Activated T-helper 1 cell treated with anti-CD3 and anti-CD28 coated beads, Interleukin-2, amount 50 U/mL, for 16 hours (primary cell): ENCODE measurements at places on chromosomes 1 and 21.

- no peak for DNase-seq
Measured at GRCh38 chr1:94205639-94206038, 31.7 kb downstream of the ARHGAP29 start.

- no peak for DNase-seq
Measured at GRCh38 chr1:48552420-48552819, 80.4 kb upstream of the SPATA6 start.

DNA sequence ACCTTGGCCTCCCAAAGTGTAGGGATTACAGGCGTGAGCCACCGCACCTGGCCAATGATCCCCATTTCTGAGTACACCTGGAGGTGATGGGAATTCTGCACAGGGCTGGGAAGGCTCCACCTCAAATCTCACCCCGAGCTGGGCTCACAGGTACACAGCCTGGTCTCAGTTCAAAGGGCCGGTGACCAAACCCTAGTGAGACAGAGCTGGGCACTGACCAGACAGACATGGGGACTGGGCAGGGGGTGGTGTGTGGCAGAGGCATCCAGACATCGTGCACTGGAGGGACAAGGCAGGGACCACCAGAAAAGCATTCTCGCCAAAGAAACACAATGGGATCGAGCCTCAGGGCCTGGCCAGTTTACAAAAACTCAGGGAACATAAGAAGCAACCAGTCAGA, 17.2 kb downstream of the LSS start:
- no peak for DNase-seq

DNA sequence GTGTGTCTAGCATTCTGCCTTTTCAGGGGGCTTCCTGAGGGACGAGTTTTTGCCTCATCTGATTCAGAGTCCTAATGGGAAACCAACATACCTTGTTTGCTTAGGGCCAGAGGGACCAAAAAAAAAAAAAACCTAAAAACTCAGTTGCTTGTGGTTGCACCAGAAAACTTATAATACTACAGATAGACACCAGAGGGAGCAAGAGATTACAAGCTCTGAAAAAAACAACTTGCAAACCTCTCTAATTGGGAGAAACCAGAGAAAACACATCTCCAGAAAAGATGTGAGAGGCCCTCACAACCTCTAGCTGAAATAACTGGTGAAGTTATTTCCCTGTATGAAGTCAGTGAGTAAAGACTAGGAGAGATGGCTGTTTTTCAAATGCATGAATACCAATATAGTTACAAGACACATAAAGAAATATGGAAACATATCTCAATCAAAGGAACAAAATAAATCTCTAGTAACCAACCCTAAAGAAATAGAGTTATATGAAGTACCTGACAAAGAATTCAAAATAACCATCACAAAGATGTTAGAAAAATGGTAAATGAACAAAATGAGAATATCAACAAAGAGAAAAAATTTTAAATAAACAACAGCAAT, 233.7 kb upstream of the NFIA start:
- DNase-seq: no peak

DNA sequence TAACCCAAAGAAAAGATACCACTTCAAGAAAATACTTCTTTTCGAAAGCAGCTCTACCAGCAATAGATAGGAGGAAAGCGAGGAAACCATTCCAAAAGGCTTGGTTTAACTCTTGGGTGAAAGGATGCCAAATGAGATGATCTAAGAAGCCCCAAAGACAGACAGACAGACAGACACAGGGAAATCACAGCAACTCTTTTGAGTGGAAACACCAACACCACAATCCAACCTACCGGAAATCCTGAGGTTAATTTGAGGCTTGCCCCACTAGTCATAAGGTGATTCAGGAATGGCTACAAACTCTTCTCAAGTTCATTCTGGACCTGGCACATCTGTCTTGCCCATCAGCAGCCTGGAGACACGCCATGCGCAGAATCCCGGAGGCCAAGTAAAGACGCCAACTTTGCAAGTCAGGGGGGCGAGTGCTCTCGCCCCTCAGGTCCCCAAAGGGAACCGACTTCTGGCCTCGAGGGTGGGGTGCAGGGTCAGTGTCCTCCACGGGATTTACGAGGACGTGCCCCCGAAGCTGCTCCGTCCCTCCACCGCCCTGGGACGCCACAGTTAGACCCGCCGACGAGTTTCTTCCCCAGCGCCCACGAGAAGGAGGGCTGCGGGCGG, 778 bp downstream of the EVI5 start:
- peak; percentile 3 for DNase-seq

DNA sequence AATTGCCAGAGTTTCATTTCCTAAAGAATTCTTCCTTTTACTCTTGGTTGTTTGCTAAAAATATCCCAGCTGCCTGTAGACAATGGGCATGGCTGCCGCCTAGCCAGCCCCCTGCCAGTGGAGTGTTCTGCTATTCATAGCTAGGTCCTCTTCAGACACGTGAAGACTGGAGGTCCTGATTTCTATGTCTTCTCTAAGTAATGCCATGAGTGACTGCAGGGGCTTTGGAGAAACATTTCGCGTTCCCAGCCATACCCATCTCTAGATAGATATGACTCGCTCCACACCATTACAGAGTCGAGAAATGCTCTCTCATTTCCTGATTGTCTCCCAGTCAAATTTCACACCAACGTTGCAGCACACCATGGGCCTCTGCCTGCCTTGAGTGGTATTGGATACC, 99.5 kb upstream of the BACE2 start:
- no peak for DNase-seq

GRCh38 chr1:217133958-217134856, 411.0 kb upstream of the ESRRG start:
- DNase-seq: no peak

DNA sequence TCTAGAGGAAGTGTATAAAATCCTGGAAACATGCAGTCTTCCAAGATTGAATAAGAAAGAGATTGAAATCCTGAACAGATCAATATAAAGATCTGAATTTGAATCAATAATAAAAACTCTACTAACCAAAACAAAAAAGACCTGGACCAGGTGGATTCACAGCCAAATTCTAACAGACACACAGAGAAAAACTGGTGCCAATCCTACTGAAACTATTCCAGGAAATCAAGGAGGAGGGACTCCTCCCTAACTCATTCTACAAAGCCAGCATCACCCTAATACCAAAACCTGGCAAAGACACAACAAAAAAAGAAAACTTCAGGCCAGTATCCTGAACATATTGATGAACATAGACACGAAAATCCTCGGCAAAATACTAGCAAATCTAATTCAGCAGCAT, 58.3 kb downstream of the SYT14 start:
- no peak for DNase-seq

GRCh38 chr21:40057331-40057730, 190.1 kb downstream of the PCP4 start:
- no peak for DNase-seq

DNA sequence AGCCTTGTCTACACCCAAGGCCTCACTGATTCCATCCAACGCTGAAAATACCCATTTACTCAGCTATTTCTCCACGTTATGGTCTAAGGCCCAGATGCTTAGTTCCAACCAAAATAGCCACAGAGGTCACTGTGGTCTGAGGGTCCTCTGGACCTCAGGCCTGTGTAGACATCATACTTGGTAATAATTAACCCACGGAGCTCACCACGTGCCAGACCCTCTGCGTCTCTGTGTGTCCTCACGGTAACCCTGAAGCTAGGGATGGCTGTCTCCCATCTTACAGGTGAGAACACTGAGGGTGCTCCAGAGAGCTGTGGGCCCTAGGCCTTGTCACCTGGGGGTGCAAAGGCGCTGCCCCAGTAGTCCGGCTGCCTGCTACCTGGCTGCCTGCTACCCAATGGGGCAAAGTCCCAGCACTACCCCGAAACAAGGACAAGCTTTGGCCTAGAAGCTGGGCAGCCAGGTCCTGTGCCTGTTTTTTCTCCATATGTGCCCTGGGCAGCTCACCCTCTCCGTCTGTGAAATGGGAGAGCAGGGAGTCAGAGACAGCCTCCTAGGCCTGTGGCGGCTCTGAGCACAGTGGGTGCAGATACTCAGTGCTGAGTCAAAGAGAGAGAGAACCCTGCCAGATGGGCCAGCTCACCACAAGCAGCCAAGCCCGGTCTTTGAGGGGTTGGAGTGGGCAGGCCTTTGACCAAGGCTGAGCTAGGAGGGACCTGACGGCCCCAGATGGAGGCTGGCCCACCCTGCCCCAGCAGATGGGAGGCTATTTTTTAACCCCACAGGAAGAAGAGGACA, 17.0 kb upstream of the RUNX3 start:
- no peak for DNase-seq

DNA sequence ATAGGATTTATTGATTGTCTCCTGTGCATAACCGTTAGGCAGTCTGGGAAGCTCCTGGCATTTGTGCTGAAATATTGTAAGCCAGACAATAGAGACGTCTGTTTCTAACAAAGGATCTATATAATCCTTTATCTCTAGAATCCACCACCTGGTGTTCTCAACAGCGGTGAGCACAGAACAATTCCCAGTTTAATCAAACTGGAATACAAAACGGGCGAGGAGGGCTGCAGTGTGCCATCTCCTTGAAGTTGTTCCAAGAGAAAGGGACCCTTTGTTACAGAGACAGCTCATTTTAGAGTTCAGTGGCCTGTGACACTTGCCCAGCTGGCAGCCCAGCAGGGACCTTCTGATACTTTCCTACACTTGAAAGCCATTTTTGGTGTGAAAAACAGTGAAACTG, 162.8 kb upstream of the IVNS1ABP start:
- no peak for DNase-seq

DNA sequence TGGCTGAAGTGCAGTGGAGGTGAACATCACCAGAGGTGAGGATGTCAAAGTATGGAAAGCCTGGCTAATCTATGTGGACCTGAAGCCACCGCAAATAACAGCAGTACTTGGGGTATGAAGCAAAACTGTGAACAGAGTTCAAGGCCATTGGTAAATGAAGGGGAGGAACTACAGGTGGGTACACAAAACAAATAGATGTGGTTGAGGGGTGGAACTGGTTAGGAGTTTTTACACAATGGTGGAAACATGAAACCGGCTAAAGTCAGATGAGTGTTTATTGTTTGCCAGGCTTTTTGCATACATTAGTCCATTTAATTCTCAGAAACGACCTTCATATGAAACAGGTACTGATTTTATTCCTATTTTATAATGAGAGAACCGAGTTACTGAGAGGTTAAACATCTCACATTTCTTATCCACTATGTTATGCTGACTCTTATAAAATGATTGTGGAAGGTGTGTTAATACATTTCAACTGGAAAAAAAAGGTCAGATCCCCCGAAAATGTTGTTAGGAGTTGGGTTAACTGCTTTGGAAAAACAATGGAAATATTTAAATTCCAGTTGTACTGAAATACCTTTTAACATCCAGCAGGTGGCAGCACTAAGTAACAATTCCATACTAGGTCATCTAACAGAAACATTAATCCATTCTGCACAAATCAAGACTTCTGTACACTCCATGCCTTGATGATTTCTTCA, 44.3 kb upstream of the GTF2B start:
- DNase-seq: no peak

DNA sequence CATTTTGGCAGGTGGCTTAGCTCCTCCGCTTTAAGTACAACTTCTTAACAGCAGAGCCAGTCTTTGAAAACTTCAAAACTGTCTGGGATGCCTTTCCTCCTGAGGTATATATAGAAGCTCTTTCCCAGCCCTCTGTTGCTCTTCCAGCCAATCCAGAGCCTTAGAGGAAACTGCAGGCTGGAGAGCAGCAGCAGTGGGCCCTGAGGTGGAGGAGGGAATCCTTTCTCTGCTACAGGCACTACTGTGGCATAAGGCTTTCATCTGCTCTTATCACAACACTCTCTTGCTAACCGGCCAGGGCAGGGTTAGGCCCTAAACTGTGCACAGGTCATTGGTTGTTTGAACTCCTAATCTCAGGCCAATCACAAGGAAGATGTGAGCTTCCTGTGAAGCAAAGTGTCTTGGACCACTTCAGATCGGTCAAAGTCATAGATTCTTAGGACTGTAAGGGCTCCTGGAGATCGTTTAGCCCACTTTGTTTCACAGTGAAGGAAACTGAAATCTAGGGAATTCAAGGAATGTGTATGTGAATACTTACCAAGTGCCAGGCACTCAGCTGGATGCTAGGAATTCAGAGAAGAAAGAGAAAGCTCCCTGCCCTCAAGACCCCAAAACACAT, at the start of gene RGS5:
RGS5 (minus strand) TSS at position 84 of the 619 bp plus-strand sequence; CDS start at position 3, 81 bp downstream.
- DNase-seq: no peak

GRCh38 chr1:14442669-14443068, 155.8 kb upstream of the KAZN start:
- DNase-seq: no peak

DNA sequence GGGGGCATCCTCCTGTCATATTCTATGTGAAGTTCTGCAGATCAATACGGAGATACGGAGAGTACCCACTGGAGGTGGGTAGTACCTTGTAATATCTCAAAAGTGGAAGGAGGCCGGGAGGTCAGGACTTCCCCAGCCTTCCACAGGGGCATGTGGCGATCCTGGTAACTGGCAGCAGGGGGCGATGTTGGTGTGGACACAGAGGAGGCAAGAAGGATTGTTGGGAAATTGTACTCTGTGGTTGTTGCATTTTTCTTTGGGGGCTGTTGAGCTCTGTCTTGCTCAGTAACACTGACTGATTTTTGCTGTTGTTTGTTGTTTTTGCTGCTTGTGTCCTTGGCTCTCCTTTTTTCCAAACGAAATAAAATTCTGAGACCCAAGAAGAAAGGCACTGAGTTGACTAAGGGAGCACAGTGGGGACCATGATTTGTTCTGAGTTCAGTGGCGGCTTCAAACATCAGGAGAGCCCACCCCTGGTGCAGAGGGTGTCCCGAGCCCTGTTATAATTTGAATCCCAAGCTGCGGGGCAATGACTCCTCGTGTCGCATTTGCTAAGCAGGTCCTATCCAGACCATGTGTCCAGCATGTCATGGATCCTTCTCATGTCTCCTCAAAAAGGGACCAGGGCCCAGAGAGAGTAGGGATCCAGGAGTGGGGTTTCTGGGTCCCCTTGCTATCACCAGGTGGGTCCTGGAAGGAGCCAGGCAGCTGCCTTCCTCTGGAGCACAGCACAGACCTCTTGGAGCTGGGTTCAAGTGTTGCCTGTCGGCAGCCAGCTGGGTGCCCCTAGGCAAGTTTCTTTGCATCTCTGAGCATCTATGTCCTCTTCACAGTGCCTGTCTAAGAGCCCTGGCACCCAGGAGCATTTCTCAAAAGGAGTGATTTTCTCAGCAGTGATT, 22.8 kb downstream of the LHX4 start:
- peak; percentile 34 for DNase-seq

- DNase-seq: no peak
Measured at GRCh38 chr1:183907070-183907469, 102.2 kb downstream of the RGL1 start.

DNA sequence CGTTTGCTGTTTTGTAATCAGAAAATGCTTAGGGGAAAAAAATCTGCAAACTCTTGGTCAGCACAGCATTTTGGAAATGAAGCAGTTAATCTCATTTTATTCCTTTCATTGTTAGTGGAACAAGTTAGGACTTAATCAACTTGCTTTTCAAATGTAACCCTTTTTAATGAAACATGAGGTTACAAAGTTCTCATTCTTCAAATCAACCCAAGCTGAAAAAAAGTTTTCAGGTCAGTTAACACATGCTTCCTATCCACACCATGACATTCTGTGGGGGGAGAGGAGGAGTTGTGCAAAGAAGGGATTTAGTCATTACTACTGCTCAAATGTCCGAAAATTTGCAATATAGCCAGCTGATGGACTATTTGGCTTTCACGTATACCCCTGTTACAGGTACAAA, 283.2 kb upstream of the LYPLAL1 start:
- DNase-seq: no peak

- DNase-seq: no peak
Measured at GRCh38 chr1:212234431-212235395, 50.5 kb upstream of the PPP2R5A start.

GRCh38 chr21:45991606-45992300, 10.2 kb downstream of the COL6A1 start:
- no peak for DNase-seq
